Mesenteric fat pad (tissue), 1 donor: ENCODE measurements at places on chromosomes 3 and 15.

- DNase-seq: no peak
Observed at GRCh38 chr3:112635674-112636073, 5.3 kb downstream of the CCDC80 start.

GRCh38 chr3:11944052-11944673 lies 60.0 kb upstream of the SYN2 start:
- DNase-seq: no peak

GRCh38 chr3:12486916-12487315 lies 2.6 kb downstream of the TSEN2 start:
- DNase-seq: no peak

GRCh38 chr3:73137736-73138403 lies 76.4 kb downstream of the EBLN2 start:
- no peak for DNase-seq

- DNase-seq: no peak
Observed at GRCh38 chr3:49882166-49882565, 12.5 kb upstream of the CAMKV start.

DNA sequence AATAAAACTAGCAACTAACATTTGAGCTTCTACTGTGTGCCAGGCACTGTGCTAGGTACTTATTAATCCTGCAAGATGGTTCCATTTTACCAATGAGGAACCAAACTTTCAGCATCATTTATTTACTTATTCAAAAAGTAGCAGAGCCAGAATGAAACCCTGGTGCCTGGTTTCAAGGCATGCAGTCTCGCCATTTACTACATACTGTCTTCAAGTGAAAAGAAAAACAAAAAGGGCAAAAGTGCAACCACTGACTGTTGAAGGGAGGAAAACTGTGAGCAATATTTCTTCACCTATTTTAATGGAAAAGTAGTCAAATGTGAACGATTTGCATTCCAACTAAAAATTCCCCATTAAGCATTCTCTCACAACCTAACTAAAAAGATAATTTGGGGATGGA lies 8.7 kb downstream of the DCUN1D1 start:
- no peak for DNase-seq

- DNase-seq: no peak
Observed at GRCh38 chr3:58047826-58048225, 39.6 kb downstream of the FLNB start.

GRCh38 chr3:27454461-27454860 lies 29.7 kb downstream of the SLC4A7 start:
- DNase-seq: no peak

- DNase-seq: no peak
Observed at GRCh38 chr3:194658477-194659242, 13.3 kb downstream of the LSG1 start.

- no peak for DNase-seq
Observed at GRCh38 chr3:88005066-88005465, 53.7 kb downstream of the CGGBP1 start.

GRCh38 chr3:128505771-128506170 lies 12.8 kb upstream of the GATA2 start:
- DNase-seq: no peak

DNA sequence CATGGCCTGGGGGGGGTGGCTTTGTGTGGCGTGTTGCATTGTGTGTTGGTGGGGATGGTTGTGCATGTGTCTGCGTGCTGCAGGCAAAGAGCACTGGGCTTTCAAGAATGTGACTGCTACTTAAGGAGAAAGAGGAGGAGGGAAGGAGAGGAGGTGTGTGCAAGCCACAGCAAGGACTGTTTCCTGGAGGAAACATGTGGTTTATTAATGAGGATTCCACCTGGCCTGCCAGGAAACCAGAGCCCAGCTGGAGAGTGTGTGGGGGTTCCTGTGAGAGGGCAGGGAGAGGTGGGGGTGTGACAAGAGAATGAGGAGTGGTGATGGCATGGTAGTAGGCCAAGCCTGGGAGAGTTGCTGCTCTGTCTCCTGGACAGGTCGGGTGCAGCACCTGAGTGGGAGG lies 258.1 kb upstream of the ROPN1 start:
- no peak for DNase-seq

GRCh38 chr15:93118904-93119303 lies 29.9 kb upstream of the RGMA start:
- DNase-seq: no peak

DNA sequence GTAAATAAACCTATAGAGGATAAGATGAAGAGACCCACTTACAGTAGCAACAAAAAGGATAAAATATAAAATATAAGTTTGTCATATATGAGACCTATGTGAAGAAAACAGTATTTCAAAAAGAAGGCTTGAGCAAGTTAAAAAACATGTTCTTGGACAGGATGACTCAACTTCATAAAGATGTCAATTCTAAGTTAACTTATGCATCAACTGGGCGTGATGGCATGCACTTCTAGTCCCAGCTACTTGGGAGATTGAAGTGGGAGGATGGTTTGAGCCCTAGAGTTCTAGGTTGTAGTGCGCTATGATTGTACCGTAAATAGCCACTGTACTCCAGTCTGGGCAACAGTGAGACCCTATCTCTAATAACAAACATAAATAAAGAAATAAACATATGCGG lies 59.7 kb downstream of the PDCD6IP start:
- no peak for DNase-seq

- DNase-seq: no peak
Observed at GRCh38 chr3:134307425-134307824, 56.8 kb upstream of the RYK start.

GRCh38 chr3:26132942-26133341 lies 343.1 kb downstream of the OXSM start:
- no peak for DNase-seq

GRCh38 chr15:63476229-63476632 lies 28.2 kb upstream of the USP3 start:
- DNase-seq: no peak

- no peak for DNase-seq
Observed at GRCh38 chr15:46089467-46089935, 454.7 kb downstream of the SQOR start.

- DNase-seq: no peak
Observed at GRCh38 chr15:75232826-75233503, 25.2 kb upstream of the GOLGA6C start.

- DNase-seq: no peak
Observed at GRCh38 chr15:68286256-68286655, 8.7 kb downstream of the FEM1B start.

GRCh38 chr3:49841126-49841696 lies 15.2 kb downstream of the TRAIP start:
- DNase-seq: no peak

- no peak for DNase-seq
Observed at GRCh38 chr3:53994986-53995603, 103.4 kb upstream of the SELENOK start.

- no peak for DNase-seq
Observed at GRCh38 chr3:192024751-192025150, 563.8 kb downstream of the PYDC2 start.

GRCh38 chr3:146139586-146140110 lies 21.3 kb downstream of the PLOD2 start:
- no peak for DNase-seq
